ENCODE measurements at places on chromosomes 2 and 18.

- DNase-seq = no peak
These were observed 114.9 kb upstream of the AGAP1 start for GRCh38 chr2:235378944-235379343.

DNA sequence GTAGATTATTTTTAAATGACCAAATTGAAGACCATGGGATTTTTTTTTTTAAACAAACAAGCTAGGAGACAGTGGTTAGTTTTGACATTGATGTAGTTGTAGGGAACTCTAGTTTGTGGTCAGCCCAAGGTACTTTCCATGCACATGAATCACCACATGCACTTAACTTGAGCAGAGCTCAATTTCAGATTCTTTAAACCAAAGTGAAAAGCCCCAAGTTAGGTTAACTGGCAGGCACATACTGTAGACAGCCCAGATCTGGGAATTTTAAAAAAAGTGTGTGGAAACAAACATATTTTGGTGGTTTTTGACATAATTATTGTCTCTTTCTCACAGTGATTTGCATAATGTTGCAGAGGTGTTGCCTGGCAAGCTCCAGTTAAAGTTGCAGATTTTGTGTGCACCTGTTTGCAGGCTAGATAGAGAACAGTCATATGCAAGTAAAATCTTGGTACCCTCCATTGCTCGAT, 88.4 kb downstream of the BCL2L11 start:
- DNase-seq = no peak

DNA sequence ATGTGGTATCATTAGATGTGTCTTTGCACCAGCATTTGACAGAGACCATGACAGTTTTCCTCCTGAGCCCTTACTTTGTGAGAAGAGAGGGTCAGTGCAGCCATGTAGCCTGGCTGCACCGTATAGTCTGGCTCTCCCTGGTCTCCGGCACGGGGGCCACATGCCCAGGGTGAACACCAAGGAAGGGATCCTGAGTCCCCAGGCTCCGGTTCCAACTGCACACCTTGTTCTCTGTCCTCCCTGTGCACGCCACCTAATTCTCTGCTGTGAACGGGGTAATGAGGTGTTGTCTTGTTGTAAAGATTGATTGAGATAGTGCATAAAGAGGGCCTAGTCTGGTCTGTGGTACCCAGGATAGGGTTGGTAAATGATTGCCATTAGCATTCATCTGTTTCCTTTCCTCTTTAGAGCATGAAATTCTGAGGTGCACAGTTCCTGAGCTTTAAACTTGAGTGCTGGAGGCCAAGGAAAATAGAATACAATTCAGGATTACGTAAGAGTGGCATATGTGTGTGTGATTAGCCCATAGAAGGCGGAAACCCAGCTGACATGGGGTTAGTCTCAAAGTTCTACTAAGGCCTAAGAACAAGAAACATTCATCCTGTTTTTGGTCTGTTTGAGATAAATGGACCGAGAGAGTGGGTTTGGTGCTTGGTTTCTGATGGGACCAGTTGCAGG, 55.5 kb downstream of the NCK2 start:
- no peak for DNase-seq

GRCh38 chr2:12672711-12673315, 43.9 kb upstream of the TRIB2 start:
- DNase-seq = no peak

DNA sequence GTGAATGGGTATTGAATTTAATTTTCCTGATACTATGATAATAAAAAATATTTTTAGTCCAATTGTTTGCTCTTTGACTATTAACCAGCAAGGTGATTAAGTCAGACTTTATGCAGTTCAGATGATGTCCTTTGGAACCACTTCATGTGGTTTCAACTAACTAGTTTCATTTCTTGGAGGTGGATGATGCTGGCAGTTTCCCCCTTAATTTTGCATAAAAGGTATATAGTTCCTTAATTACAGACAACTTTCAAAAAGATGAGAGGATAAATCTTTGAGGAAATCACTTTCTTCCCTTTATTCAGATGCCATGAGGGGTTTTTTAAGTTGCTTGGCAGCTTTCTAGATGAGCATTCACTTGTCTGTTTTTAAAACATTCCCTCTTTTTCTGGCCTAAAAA, 223.1 kb downstream of the PHLPP1 start:
- DNase-seq = no peak

GRCh38 chr2:72415781-72416475, 268.3 kb upstream of the CYP26B1 start:
- DNase-seq = no peak

GRCh38 chr2:86622519-86623042, 1.1 kb downstream of the RNF103 start:
- peak; percentile 15 for DNase-seq

DNA sequence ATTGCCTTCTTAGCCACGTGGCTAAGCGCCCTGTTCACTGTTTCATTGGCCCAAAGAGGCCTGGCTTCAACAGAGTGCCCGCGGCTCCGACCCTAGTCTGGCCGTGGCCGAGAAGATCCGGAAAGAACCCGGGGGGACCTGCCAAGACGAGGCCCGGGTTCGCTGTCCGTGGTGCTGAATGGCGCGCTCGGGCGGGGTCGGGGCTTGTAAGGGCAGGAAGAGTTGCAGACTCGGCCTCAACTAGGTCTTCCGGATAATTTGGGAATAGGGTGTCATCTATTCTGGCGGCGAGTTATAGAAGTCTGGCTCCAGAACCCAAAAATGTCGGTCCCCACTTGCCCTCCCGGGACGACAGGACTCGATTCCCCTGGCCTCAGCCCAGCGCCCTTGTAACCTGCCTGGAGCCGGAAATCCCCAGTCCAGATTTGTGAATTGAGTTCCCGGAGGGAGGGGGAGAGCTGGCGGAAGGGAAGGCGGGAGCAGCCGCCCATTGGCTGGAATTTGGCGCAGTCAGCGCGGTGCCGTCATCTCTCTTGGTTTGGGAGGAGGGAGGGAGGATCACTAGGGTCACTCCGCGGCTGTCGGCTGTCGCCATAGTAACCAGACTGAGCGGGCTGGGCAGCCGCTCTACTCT, 3.5 kb downstream of the CDK5R2 start:
- DNase-seq = peak; percentile 100

DNA sequence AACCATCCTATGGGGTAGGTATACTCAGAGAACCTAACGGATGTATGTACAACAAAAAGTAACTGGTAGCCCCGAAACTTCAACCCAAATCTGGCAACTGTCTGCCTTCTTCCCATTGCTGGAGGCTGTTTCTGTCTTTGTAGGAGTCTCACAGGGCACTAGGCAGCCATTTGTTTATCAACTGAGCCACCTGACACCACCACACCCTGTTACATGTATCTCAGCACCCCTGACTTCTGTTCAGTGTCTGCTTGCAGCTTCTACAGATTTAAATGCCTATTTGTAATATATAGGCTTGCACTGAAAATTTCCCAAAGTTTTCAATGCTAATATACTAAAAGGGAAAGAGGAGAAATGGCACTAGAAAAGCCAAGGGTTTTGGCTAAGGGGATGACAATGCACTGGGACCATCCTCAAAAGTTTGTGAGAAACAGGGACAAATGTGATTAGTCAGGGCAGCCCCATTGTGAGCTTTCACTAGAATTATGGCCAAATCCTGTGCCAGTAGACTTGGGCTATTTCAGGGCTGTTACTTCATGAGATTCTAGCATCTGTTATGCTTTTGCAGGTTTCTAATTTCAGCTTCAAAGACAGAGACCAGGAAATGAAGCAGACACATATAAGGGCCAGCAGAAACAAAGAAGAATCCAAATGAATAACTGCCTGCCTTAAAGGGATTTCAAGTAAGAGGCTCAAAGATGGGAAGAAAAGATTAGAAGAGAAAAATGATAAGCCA, 103.3 kb downstream of the MYO5B start:
- DNase-seq = no peak

DNA sequence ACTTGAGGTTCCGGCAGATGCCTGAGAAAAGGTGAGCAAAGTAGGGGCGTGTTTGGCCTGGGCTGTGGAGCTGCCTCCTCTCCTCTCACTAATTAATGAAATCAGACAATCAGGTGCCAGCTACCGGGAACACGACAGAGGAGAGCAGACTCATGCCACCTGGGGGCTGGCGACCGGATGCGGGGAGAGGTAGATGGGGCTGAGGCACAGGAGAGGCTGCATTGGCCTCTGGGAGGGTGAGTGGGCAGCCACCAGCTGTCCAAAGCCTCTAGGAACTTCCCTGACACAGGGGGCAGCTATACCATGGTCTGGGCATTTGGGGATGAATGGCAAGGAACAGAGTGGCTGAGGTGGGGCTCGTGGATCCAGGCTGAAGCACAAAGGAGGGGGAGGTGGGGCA, 25.0 kb downstream of the FBXO41 start:
- no peak for DNase-seq

- no peak for DNase-seq
These were observed 28.0 kb downstream of the SERPINB11 start for GRCh38 chr18:63730773-63731172.

- no peak for DNase-seq
These were observed 58.4 kb upstream of the GREB1L start for GRCh38 chr18:21183670-21184069.

DNA sequence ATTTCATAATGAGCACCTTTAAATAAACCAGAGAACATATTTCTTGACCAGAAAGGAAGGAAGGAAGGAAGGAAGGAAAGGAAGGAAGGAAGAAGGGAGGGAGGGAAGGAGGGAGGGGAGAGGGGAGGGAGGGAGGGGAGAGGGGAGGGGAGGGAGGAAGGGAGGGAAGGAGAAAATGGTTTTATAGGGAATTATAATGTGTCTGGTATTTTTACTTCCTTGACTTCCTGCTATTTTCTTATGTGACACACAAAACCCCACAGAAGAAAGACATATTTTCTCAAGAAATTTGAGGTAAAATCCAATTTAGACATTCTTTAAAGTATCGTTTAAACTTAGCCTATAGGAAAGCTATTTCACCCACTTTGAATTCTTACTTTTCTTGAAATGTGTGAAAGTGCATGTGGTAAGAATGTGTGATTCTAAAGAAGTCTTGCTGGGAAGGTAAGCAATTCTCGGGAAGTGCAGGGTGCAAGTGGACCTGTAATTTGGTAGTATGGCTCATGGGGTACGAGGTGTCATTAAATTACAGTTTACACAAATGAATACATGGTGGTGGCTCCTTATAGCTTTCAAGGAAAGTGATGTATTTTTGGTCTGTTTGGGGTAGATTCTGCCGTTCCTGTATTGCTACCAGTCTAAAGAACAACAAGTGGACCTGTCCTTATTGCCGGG, 18.0 kb downstream of the RNF125 start:
- no peak for DNase-seq

GRCh38 chr18:8260319-8260718, 348.9 kb upstream of the RAB12 start:
- DNase-seq = no peak

DNA sequence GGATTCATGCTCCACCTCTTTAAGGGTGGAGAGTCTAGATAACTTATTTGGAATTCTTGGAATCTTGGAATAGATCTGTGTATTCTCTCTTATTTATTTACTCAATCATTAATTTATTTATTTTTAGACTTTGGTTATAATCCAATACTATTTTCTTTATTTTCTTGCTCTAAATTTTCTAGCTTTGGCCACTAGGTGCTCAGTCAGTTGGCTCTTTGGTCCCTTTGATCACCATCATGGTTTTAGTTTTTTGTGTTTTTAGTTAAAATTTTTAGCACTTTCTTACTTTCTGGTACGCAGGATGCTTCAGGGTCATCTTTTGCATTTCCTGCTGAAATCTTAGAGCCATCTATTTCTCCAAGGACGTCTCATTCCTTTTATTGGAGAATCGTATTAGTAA, 5.2 kb upstream of the PLEK start:
- DNase-seq = no peak

DNA sequence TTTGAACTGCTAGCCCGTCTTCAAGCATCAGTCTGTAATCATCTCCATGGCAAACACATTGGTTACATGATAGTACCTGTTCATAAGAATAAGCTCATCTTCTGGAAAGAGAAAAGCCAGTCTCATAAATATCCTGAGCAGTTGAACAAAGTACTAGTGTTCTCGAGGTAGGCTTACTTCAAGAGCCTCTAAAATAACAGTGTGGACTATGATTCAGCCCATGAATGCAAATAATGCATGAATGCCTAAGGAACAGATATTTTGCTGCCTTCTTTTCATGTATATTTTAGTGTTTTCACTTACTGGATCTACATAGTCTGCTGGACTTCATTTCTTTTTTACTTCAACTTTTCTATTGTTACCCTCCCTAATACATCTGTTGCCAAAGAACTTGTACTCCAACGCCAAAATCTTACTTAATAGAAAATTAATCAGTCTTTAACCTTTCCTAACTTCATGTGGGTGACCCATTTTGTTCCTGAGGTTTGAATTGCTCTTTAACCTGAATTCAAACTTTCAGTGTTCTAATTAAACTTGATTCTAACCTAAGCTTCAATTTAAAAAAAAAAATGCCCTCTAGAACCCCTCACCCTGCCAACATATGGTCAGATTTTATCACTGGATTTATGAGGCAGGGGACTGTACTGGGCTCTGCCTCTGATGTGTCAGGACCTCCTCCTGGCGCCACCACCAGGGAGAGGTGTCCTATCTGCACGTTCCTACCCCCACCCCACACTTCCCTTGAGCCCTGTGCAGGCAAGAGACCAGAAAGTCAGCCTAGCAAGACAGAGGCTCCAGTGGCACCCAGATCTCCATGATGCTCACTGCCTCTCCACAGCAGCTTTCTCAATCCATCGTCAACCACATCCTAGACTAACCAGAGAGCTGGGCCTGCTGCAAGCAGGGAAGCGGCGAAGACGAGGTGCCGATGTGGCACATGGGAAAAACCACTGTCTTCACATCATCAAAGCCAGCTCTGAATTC, 264.7 kb upstream of the ID2 start:
- no peak for DNase-seq

DNA sequence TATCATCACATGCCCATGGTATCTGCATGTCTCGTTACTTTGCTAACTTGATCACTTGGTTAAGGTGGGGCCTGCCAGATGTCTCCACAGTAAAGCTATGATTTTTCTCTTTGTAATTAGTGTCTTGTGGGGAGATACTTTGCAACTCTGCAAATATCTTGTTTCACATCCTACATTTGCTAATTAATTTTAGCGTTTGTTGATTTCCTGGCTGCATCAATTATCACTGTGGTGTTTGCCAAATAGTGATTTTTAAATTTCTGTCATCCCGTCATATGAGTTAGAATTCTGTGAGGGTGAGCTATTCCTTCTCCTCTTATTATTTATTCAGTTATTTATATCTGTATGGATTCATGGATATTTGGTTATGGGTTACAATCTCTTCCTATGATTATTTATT, 161.4 kb downstream of the FMNL2 start:
- DNase-seq = no peak

DNA sequence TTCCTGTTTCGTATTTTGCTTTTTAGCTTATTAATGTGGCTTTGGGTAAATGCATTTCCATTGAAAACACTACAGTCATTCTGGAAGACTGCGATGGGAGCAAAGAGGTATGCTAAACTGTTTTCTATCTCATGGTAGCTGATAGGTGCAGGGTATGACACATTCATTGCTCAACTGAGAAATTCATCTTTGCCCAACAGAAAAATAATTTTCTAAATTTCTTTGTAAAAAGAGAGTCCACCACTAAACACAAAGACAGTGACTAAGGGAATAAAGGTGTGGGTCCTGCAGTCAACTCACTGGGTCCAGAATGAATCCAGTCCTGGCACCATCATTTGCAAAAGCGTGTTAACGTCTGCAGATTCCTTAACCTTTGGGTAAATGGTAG, 19.9 kb downstream of the ERMN start:
- DNase-seq = no peak
